ENCODE measurements at places on chromosomes 3 and 15.

DNA sequence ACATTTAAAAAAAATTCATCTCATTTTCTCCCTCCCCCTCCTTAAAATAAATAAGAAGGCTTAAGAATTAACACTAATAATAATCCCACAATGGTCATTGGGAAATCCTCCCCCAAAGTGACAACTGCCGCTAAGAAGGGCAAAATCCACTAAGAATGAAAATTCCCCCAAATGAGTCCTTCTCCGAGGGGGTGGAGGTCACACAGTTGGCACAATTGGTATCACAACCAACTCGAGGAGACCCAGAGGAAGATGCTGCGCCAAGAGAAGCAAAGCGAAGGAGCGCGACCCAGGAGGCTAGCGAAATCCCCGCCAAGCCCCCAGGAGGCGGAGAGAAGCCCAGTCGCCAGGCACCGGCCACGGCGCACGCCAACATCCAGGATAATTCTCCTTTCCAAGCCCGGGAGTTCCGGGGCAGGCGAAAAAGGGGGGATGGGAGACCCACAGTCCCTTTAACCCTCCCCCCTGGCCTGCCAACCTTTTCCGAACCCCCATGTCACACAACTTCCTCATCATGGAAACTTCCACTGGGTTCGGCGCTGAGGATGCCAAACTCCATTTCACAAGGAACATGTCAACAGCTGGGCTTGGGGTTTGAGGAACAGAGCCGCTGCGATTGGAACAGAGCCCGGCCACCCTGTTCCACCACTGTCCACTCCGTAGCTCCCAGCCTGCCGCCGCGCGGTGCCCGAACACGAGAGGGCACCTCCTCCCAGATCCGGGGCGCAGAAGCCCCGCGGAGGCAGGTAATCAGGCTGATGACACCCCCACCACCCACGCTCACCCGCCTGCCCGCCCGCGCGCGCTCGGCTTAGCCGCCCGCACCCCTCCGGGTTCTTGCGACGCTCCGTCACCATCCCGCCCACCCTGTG, 668 bp downstream of the THRB start:
- no peak for DNase-seq

GRCh38 chr3:192906940-192907339, 10.7 kb downstream of the MB21D2 start:
- DNase-seq = peak; percentile 68

GRCh38 chr15:79060175-79060574, 30.4 kb downstream of the RASGRF1 start:
- DNase-seq = no peak

DNA sequence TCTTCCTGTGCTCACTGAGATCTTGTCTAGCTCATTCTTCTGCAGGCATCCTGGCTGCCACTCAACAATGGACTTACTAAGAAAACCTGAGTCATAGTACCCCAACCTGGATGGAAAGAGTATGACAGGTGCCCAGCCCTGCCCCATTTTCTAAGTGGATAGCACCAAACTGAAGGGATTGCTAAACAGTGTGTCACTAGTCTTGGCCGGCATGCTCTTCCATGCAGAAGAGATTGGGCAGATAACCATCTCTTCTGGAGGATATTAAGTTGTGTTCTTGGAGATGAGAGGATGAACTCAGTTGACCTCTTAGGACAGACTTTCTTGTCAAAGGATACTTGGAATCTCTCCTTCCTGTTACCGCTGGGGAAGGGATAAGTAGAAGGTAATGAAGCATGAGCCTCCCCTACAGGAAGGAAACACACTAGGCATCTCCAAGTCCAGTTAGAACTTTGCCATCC, 797.5 kb downstream of the AGBL1 start:
- no peak for DNase-seq

- DNase-seq = no peak
These were observed 70.4 kb upstream of the BLM start for GRCh38 chr15:90646662-90647305.

DNA sequence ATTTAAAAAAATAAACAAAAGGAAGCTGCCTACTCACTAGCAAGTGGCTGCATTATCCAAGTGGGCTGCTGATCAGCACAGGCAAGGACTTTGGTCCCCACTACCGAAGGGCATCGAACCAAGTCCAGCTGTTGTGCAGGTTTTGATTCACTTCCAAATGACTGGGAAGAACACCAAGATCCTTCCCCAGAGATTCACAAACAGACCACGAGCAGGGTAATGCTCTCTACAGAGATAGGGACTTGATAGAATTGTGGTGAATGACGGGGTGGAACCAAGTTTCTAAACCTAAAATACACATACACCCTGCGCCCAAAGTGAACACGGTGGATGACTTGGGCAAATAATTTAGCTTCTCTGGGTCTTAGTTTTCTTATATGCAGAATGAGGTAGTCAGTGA, 203.7 kb upstream of the ICE2 start:
- no peak for DNase-seq

DNA sequence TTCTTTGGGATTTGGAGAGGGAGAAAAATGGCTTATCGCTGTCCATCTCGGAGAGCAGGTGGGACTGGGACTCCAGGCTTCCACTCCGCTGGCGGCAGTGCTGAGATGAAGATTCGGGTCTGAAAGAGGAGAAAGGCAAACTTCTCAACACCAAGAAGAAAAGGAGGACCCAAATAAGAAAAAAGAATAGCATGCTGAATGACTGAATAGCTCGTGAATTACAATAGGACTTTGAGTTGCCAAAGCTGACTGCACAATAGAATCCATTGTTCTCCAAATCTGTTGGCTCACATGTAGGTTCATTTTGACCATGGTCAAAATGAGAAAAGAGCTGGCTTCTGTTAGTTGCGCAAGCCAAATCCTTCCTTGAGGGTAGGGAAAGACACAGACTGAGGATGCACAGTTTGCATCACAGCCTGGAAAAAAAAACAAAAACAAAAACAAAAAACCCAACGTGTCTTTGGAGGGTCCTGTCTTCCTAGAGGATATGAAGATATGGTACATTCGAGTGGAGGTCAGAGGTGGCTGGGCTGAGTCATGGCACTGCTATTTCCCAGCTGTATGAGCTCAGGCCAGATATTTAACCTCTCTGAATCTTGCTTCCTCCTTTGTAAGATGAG, 59.3 kb upstream of the LMOD3 start:
- DNase-seq = peak; percentile 67

DNA sequence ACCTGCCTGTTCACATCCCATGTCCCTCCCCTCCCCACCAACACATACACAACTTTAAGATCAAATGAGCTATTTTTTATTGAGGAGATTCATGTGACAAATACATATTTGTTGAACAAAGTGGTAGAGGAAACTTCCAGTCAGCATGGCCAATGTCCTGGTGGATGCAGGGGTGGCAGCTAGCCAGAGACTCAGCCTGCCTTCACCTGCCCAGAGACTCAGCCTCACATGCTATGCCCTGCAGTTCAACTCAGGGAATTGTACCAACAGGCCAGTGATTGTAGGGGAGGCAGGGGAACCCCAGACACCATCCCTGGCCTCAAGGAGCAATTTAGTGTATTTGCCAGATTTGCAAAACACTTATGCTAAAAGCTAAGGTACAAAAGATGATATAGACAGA, 136.6 kb downstream of the OPA1 start:
- no peak for DNase-seq

DNA sequence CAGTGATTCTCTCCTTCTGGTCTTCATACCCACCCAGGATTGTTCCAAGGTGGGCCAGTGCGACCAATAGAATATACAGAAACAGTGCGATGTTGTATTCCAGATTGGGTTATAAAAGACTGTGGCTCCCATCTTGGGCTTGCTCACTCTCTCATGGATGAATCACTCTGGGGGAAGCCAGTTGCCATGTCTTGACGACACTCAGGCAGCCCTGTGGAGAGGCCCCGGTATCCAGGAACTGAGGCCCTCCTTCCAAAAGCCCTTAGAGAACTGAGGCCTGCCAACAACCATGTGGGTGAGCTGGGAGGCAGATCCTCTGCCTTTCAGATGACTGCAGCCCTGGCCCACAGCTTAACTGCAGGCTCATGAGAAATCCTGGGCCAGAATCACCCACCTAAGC, 57.2 kb downstream of the SH3GL3 start:
- peak; percentile 2 for DNase-seq

- DNase-seq = peak; percentile 42
These were observed 81.6 kb upstream of the CHMP2B start for GRCh38 chr3:87145553-87145952.

- no peak for DNase-seq
These were observed 85.7 kb downstream of the CRYGS start for GRCh38 chr3:186458306-186459107.

- peak; percentile 78 for DNase-seq
These were observed 103.2 kb upstream of the TJP1 start for GRCh38 chr15:29925227-29926082.

DNA sequence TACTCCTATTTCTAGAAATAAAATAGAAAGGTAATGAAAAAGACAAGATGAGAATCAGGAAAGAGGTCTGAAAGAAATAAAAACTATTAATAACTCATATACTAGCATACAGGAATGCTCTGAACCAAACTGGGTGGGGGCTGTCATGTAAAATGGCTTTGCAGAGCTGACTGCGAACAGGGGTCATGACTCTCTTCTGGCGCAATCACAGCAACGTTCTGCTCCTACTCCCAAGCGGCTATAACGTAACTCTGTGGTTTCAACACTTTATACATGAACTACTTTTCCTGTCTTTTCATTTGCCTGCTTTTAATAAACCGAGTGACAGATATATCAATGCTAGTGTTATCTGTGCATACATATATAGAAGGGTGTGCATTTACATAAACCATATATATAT, 116.7 kb downstream of the DLG1 start:
- peak; percentile 93 for DNase-seq

DNA sequence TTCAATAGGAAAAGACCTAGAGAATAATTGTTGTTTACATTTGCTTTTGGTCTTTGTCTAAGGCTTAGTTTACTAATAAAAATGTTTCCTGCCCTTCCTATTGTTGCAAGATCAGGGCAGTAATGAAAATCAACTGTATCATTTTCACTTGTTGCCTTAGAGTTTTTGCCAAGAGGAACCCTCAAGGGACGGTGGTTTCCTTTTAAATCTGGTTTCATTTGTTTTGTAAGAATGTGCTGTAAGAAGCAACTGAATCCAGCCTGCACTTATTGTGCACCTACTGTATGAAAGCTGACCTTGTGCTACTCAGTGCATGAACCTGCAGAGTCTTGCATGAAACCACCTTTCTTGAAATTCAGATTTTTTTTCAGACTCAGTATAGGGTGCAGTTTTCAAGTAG, 5.3 kb downstream of the IGF1R start:
- no peak for DNase-seq

GRCh38 chr3:141302364-141303141, 65.8 kb upstream of the ZBTB38 start:
- peak; percentile 78 for DNase-seq

DNA sequence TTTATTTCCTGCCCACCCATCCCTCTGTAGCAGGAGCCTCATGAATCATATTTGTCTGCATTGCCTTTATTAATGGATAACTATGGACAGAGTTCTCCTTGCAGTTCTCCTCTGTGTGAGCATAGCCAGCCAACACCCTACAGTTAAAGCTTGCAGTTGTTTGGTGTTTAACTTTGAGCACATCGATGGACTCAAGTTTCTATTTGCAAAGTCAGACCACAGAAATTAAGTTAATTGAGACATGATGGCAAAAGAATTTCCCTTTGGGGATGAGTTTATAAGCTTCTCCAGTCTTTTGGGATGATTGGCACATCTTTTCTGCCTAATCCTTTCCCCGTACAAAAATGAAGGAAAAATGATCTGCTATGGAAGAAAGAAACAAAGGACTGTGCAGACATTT, 398.9 kb upstream of the THBS1 start:
- no peak for DNase-seq

DNA sequence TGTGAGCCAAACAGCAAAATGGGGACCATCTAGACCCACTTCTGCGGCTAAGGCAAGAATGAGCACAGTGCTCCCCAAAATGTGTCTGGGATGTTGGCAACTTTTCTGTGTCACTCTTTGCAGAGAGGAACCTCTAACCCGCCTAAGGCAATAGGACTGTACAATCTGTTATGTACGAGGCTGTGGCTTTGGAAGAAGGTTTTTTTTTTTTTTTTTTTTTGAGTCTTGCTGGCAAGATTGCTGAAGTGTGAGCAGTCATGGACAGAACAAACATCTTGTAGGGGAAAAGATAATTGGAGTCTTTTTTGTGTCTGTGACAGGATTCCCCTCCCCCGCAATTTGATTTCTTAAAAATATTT, 7.2 kb downstream of the FEZF2 start:
- no peak for DNase-seq

GRCh38 chr3:193240436-193240849, 579 bp upstream of the PLAAT1 start:
- peak; percentile 7 for DNase-seq

DNA sequence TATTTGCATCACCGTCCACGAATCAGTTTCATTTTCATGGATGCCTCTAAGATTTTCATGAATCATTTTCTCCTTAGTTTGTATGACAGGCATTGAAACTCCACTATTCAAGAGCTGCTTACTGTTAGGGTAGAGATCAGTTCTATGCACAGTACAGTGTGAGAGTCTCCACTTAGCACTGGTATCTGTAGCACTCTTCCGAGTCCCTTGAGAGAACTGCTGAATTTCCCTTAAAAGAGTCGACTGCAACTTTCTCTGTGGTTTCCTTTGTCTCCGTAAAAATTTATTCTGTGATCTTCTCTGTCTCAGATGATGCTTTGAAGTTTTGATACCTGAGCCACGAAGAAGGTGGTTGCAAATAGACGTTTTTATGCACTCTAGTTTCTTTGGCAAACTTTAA, 14.8 kb downstream of the GTPBP8 start:
- no peak for DNase-seq

DNA sequence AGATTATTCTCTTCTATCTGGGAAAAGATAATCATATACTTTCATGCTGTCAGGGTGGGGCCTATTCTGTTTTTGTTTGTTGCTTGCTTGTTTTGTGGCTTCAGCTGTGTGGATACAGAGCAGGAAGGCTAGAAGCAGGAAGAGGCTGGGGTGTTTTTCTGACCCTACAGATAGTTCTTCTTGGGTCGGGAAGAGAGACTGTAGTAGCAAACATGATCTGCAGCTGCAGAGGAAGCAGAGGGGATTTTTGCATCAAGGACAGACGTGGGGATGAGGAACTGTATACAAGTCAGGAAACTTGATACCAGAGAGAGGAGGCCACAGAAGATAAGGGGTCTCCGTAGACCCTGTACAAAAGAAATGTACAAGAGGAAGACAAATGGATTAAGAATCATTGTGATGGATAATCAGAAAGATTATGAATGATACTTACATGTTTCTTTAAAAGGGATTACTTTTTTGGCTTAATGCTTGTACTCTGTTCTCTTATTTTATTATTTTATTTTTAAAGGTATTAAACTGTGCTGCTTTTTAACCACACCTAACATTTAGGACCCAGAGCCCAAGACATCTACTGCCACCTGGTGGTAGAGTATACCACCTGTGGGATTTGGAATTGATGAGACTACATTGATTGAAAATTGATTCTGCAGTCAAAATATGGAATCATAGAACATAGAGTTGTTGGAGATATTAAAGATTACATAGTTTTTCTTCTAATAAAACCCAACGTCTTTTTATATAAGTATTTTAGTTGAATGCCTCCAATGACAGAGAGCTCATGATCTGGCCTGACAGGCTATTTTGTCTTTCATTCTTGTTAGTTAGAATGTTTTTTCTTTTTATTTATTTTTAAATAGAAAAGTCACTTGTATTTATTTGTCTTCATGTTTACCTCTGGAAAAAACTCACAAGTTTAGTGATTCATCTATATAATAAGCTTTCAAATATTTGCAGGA, 87.3 kb upstream of the ROPN1 start:
- DNase-seq = peak; percentile 28
